ENCODE measurements at places on chromosomes 7 and 10.

DNA sequence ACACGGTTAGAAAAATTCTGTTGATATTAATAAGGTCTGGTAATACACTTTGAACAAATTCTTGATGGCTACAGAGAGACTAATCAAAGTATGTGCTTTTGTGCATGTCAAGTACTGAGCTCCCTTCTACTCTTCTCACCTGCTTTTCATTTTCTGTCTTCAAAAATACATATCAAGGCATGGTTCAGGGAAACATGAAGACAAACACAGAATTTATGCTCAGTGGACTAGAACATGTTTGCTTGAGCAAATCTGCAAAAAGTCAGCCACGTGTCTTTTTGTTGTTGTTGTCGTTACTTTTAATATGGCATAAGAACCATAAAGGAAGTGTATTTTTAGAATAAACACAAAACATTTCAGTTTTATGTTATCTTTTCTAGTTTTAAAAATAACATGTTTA lies 21.9 kb downstream of the CDK13 start:
- no peak for DNase-seq

GRCh38 chr10:94521276-94522250 lies 24.0 kb upstream of the HELLS start:
- DNase-seq, result no peak

DNA sequence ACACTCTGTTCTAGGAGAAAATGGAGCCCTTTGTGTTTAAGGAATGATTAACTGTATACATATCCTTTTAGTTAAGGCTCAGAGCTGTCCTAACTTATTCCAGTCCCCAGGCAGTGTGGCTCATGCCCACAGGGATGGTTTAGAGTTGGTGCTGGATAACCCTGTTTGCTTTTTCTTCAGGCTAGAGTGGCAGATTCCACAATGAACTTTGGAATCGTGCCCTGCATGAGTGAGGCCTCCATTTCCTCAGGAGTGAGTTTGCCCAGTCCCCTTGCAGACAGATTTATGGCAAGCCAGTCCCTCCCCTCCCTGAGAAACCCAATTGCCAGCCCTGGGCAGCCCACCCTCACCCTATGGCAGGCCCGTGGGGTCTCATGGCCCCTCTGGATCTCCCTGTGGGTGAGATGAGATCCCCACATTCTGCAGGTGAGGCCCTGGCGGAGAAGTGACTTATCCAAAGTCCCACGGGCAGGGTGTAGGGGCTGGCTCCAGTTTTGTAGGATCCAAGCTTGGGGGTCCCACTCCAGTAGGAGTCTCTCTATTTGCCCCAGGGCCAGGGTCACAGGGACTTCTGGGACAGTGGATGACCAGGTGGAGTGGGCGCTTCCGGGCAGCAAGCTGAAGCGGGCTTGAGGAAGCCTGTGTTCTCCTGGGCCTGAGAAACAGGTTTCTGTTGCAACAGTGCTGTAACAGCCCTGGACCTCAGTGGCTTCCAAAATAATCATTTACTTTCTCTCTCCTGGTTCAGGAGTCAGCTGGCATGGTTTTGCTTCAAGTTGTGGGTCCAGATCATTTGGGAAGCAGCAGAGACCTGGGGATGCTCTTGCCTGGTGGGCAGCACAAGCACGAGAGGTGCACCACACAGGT lies 9.0 kb upstream of the COMTD1 start:
- DNase-seq, result no peak

DNA sequence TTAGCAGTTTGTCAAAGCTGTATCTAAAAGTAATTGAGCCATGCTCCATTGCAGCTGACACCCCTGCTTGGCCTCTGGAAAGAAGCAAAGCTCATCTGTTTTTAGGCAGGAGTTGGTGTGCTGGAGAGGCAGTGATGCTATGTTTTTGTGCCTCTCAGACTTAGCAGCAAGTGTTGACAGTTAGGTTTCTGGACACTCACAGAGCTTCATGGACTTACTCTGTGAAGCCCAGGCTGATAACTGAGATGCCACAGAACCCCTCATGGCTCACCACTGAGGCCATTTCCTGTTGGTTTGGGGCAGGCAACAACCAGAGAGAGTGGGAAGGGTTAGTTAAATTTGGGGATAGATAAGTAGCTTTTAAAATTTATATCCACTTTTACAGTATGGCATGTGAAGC lies 59.8 kb downstream of the BTAF1 start:
- DNase-seq, result no peak

GRCh38 chr7:73844848-73845460 lies 2.6 kb upstream of the METTL27 start:
- DNase-seq, result no peak

- DNase-seq, result no peak
These were observed 22.9 kb downstream of the RBM33 start for GRCh38 chr7:155667241-155667829.

- no peak for DNase-seq
These were observed 411 bp downstream of the BCCIP start for GRCh38 chr10:125823663-125824251.

GRCh38 chr10:78420946-78421735 lies 387.5 kb downstream of the RPS24 start:
- no peak for DNase-seq

GRCh38 chr10:102564209-102564834 lies 60.5 kb downstream of the SUFU start:
- no peak for DNase-seq

DNA sequence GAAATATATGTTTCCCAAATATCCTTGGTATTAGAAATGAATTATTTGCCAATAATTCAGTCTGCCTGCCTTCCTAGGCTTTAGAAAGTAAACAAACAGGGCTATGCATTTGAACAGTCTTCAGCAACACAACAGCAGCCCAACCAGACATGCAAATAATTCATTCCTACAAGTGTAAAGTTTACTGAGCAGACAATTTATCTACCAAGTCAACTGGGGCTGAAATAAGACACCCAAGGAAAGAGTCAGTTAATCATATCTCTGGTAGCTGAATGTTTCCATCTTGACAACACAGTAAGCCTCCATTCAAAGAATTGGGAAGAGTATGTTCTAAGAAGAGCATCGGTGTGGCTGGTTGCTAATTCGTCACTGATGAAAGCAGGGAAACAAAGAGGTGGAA lies 38.4 kb downstream of the AIFM2 start:
- DNase-seq, result no peak

DNA sequence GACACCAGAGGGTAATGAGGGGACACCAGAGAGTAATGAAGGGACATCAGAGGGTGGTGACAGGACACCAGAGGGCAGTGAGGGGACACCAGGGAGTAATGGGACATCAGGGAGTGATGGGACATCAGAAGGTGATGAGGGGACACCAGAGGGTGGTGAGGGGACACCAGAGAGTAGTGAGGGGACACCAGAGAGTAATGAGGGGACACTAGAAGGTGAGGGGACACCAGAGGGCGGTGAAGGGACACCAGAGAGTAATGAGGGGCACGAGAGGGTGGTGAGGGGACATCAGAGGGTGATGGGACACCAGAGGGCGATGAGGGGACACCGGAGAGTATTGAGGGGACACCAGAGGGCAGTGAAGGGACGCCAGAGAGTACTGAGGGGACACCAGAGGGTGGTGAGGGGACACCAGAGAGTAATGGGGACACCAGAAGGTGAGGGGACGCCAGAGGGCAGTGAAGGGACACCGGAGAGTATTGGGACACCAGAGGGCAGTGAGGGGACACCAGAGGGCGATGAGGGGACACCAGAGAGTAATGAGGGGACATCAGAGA lies 10.6 kb downstream of the NACAD start:
- DNase-seq, result no peak

DNA sequence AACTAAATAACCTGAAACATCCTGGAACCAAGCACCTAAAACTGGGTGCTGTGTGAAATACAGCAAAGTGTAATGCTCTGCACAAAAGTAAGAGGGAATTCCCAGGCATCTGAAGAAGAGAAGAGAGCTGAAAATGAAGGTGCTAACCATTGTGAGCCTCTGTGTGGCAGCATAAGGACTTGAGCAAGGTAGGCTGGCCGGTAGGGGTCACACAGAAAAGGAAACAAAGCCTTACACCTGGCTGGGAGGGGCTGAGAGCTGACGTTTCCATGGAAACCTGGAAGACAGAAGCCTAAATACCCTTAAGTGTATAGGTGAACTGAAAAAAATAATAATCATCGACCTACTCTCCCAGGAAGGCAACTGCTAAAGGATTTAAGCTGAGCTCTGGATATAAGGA lies 48.6 kb downstream of the CUL1 start:
- DNase-seq, result no peak

DNA sequence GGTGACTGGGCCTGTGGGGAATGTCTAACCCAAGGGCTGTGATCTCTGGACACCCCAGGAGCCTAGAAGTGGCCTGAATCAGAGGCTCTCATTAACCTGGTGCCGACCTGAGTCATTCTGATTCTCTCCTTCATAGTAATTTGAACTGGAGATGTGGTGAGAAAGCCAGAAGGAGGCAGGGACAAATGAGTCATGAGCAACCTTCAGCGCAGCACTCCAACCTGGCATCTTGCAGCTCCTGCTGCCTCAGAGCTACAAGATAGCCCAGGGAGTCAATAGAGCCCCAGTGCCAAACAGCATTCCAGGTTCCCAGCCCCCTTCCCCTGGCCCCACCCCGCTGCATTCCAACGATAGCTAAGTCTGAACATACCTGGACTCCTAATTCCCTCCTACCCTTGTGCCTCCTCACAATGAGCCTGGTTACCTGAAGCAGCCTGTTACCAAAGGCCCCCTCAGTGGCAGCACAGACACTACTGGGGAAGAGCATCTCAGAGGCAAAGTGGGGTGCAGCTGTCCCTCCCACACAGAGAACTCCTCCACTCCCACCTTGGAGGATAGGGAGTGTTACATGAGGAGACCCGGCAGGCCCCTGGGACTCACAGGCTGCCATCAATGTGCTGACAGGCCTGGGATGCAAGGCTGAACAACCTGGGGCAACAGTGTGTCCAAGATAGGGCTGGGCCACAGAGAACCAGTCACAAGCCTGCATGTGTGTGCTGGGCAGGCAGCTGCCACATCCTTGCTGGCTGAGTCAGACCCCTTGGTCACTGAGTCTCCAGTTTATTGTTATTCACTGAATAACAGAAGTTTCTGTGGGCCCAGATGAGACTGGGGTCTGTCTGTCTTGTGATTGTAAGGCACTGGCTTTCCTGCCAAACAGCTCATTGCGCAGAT lies 76.8 kb upstream of the LEP start:
- DNase-seq, result no peak

DNA sequence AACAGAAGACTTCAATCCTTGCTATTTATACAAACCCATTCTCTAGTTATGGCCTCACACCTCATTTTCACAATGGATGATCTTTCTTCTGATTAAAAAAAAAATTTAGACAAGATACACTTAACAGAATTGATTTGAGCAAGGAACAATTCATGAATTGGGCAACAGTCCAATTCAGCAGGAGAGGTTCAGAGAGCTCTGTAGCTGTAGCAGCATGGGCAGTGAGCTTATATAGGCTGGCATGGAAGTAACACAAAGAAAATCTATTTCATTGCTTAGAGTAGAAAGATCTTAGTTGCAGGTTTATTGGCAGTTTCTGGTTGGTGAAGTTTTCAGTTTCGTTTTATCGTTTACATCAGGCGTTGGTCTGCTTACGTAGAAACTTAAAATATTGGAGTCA lies 23.0 kb upstream of the LRGUK start:
- DNase-seq, result no peak

GRCh38 chr7:102191556-102192379 lies 94.9 kb upstream of the SH2B2 start:
- no peak for DNase-seq

GRCh38 chr7:134744569-134744968 lies 34.9 kb upstream of the CALD1 start:
- no peak for DNase-seq

GRCh38 chr10:12396567-12396966 lies 47.2 kb downstream of the CAMK1D start:
- DNase-seq, result no peak

- peak; percentile 34 for DNase-seq
These were observed 102.7 kb upstream of the TNRC18 start for GRCh38 chr7:5526100-5526905.

DNA sequence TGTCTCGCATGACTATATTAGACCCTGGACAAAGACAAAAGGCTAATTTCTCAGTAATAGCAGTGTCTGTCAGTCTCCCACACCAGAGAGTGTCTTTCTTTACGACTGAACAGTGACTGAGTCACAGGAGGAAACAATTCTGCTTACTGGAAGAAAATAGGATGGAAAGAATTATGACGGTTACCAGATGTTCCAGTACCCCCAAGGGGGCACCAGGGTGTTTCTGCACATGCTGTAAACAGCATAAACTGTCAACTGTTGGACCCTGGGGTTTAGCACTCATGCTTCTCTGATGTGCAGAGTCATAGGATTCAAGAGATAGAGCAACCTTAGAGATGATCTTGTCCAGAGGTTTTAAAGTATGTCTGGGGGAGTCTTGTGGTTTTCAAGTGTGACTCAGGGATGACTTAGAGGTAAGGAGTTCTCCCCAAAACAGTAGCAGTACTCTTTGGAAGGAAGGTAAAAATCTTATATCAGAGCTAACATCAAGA lies 291.7 kb downstream of the THSD7A start:
- no peak for DNase-seq

DNA sequence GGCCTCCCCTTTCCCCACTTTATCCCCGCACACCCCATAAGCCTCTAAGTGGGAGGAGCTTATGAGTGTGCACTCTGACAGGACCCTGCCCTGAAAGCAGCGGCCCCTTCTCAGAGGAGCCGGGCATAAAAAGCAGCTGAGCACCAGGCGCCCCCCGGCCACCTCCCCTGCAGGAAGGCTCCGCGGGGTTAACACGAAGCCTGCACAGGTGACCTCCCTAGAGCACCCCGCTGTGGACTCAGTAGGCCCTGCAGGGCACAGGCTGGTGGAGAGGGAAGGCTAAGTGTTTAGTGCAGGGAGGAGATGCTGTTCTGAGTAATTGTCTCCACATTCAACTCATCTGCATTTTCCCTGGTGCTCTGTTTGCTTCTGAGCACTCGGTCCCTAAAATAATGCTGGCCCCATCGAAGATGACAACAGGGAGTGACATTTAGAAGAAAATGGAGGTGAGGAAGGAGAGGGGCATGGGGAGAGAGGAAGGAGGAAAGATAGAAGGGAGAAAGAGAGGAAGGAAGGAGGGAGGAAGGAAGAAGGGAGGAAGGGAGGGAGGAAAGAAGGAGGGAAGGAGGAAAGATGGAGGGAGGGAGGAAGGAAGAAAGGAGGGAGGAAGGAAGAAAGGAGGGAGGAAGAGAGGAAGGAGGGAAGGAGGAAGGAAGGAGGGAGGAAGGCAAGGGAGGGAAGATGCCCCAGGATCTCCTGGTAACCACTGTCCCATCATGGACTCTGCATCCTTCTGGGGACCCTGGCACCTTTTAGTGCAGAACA lies 25.4 kb upstream of the CNPY1 start:
- no peak for DNase-seq

DNA sequence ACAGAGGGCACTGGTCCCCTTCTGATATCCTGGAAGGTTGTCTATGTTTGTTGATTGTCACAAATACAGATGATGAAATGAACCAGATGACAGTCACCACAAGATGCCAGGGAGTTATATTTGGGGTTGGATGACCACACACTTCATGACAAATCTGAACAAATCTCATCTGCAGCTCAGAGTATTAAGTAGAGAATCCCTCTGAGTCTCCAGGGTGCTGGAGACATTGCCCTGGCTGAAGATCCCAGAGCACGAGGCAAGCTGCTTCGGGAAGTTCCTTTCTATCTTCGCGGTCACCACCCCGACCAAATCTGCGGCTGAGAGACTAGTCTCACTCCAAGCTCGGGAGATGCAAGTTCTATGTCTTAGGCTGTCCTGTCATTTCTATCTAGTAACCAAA lies 9.0 kb downstream of the DENND2A start:
- no peak for DNase-seq

- DNase-seq, result no peak
These were observed 190.6 kb downstream of the DIP2C start for GRCh38 chr10:498760-499435.

Measured in activated CD8-positive, alpha-beta memory T cell treated with anti-CD3 and anti-CD28 coated beads, Interleukin-2, amount 50 U/mL, for 4 hours (primary cell).